ENCODE measurements at places on chromosomes 4 and X.

DNA sequence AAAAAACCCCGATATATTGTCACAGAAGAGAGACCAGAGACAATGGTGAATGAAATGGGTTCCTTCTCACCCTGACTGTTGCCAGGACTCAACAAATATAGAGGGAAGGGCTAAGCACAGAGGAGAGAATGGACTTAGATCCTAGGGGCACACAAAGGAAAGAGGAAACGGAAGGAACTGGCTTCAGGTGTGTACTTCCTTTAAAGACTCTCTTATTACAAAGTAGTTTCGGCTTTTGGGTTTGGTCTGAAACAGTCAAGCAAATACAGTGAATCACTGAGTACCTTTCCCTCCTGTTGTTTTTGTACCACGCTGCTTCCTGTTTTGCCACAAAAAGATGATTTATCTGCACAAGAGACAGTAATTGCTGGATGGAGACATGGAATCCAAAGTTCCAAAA, 46.1 kb upstream of the S100G start:
- DNase-seq, result no peak

GRCh38 chr4:6873792-6874461, 35.7 kb upstream of the TBC1D14 start:
- DNase-seq, result peak; percentile 74

- no peak for DNase-seq
Observed at GRCh38 chr4:96969455-96969854, 1129.6 kb downstream of the PDHA2 start.

DNA sequence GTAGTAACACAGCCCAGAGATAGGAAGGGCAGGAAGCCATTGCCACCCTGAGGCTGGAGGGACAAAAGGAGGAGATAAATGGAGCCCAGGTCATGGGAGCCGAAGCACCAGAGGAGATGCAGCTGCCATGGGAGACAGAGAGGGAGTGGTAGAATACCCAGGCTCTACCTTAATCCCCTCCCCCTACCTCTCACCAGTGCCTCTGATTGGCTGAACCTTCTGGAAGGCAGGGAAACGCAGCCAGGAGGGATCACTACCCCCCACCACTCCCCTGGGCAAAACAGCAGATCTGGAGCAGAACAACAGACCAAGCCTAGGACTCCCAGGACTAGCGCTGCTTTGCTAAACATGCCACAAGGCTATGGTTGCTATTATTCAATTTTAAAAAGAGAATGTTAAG, 114.2 kb downstream of the ZNF827 start:
- no peak for DNase-seq

DNA sequence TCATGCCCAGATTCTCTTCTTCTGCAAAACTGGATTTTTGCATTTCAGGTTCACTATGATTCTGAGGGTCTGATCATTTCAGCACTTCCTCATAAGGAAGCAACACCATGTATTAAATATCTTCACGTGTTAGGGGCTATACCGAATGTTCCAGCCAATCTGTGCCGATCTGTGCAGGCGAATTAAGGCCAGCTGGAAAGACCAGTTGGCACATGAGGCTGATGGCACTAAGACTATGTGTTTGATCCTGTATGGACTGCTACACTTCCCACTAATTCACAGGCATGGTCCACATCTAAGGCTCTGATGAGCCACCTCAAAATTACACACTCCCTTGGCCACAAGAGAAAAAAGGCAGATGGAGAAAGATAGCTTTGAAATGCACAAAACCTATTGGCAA, 28.8 kb downstream of the KDR start:
- no peak for DNase-seq

DNA sequence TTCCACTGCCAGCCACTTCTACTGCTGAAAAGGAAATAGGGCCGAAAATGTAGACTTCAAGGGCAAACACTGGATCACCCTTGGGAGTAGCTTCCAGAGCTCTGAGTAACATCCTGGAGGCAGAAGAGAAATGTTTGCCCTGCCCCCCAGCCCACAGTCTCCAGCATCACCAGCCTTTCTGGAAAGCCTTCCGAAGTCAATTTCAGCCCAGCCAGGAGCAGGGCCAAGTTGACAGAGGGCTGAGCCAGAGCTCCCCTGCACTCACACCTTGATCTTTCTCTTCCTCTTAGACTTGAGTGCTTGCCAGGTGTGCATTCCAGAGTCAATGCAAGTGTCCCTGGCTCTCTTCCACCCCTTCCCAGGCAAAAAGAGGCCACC, 35.2 kb downstream of the SLC25A5 start:
- DNase-seq, result no peak

DNA sequence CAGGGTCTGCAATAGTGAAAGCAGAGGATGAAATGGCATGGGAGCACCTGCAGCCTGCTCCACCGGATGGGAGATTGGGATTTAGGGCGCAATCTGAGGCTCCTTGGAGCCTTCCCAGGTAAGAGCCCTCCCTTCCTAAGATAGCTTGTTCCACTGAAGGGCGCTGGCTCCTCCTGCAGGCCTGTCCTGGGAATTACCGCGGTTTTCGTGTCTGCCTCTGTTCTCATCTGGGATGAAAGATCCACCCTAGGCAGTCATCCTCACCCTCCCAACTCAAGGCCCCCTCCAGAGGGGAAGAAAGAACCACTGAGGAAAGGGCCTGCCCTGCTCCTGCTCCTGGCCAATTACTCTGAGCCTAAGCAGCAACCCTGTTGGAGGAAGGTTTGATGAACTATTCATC, 547.5 kb downstream of the SMARCA1 start:
- DNase-seq, result no peak

All from stimulated activated CD8-positive, alpha-beta memory T cell treated with anti-CD3 and anti-CD28 coated beads, Interleukin-7, amount 100 ng/mL, for 4 hours (primary cell).